Breast epithelium (tissue), 4 donors: ENCODE measurements at places on chromosomes 4 and X. TPM values are rescaled to one million over a fixed set of nuclear protein-coding genes. Genes with fewer than 3 reads are reported as not detected.
A peak's percentile ranks its signal among the peaks of the same experiment; 100 is the strongest.

- DNase-seq: no peak
Measured at GRCh38 chr4:151668689-151669402, 92.0 kb downstream of the GATB start.

DNA sequence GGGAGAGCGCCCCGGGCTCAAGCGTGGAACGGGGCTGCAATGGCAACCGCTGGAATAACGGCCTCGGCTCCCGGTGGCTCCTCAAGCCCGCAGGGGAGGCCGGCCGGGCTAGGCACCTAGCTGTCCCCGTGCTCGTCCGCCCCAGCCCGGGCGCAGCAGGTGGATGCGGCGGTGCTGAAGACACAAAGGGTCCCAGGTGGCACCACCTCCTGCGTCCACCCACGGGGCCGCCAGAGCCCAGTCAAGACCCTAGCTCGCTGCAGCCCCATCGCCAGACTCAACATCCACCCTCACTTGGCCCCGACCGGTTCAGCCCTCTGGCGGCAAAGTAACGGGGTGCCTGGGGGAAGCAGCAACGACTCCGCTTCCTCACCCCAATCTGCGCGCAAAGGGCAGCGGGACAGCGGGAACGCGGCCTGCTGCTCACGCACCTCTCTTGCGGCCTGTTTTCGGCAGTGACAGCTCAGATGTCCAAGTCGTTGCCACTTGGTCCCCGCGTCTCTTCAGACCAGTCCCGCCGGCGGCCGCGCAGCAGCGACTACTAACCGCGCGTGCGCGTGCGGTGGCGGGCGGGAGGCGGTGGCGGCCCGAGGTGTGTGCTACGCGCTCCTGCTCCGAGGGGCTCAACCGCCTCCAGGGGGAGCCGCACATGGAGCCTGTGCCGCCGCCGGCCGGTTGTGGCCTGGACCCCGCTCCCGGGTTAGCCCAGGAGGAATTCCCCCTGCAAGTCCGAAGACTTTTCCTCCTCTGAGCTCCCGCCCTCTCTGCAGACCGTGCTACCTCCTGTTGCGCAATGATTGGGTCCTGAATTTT, at the start of gene CLGN:
Gene CLGN (minus strand): TSS at position 543 of the 813 bp plus-strand sequence. CDS start 14,570 bp downstream, outside the sequence.
- DNase-seq: peak; percentile 52

The MUC7 gene
- not detected for total RNA-seq

- DNase-seq: no peak
Measured at GRCh38 chrX:20729416-20729815, 462.7 kb upstream of the RPS6KA3 start.

DNA sequence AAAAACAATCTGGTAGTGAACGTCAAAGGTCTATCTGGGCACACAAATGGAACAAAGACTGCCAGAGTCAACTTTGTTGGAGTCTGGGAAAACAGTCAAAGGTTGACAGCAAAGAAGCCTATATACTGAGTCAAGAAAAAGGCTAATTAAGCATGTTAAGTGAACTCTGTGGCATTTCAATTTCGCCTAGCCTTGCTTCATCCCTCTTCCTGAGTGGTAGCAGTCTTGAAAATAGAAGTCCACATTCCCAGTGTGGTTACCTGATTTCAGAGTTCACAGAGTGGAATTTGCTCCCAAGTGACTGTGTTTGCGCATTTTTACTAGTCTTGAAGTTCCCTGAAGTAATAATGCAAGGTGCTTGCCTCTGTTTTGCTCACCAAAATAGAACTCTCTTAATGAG, 760.0 kb downstream of the FSTL5 start:
- no peak for DNase-seq

The GLOD5 gene
- total RNA-seq: 0.66 TPM

- no peak for DNase-seq
Measured at GRCh38 chrX:52363247-52363883, 5.5 kb upstream of the XAGE2 start.

The SEC31A gene
- 231 TPM for total RNA-seq

The DMRTC1 gene
- total RNA-seq: not detected

DNA sequence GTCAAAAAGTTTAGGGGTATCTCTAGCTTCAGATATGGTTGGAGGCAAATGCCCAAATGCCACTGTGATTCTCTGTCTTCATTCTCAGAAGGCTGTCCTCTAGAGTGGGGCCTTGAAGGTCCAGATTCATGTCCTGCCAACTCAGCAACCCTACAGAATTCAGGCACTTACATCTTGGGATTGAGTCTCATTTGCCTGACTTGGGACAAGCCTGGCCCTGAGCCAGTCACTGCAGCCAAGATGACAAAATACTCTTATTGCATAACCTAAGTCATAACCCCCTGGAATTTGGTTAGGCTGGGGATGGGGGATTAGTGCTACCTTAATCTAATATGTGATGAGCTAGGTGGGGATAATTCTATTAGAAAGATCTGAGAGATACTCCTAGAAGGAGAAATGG, 100.5 kb downstream of the AREG start:
- DNase-seq: peak; percentile 24

DNA sequence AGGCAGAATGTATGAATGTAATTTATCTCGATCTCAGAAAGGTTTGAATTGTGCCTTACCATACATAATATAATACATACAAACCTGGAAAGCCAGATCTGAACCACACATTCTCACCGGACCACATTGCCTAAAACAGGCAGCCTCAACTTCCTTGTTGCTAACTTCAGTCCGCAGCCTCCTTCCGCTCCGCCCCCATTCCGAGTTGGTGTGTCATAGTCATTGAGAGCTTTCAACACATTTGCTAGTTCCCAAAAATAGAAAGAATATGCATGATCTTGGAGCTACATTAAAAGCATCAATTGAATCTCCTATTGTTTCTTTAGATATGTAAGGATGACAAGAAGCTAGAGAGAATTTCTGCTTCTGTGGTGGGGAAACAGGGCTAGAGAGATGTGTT, 127.2 kb downstream of the ARHGEF9 start:
- DNase-seq: peak; percentile 55

DNA sequence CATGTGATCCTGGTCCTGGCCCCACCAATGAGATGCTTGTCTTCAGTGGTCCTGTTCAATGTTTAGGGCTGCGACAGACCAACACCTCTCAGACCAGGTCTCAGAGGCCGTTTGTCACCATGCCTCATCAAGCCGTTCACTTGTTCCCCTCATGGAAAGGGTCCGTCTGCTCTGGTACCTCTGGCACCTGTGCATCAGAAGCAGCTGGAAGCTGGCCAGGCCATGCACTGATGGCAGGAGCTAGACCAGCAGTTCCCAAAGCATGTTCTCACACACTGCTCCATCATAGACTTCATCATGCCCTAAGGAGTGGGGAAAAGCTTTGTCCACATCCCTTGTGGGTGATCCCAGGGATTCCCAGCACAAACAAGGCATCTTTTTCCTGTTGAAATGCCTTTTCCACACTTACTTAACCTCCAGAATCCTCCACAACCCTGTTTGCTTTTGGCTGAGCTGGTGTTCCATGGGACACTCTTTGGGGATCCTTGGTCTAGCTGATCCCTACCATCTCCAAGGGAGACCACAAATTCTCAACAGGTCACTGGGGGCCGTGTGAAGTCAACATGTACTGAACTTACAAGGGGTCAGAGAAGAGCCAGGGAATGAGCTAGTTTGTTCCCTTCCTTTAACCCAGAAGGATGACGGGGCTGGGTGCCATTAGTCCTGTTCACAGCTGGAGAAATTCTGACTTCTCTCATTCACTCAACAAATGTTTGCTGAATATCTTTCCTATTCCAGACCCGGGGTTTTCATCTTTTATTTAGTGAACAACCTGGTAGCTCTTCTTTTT, 21.8 kb downstream of the SH3TC1 start:
- no peak for DNase-seq

- DNase-seq: no peak
Measured at GRCh38 chr4:7212101-7212674, 19.9 kb downstream of the SORCS2 start.

GRCh38 chr4:37762294-37762990, 64.0 kb upstream of the PGM2 start:
- no peak for DNase-seq

- DNase-seq: no peak
Measured at GRCh38 chr4:52212702-52213101, 161.6 kb downstream of the SPATA18 start.

The EFHC2 gene
- total RNA-seq: 0.32 TPM

DNA sequence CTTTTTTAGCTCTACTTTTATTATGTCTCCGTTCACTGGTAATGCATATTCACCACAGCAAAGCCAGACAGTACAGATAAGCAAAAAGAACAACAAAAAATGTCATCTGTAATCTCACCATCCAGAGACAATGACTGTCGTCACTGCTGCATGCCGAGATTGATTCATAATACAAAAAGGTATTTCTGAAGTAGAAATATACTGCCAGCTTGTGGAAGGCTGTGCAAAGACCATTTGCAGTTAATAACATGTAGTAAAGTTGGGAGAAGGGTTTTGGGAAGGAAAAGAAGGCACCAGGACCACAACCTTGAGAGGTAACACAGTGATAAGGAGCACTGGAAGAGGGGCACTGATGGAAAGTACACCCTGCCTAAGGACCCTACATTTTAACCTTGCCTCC, 223.0 kb upstream of the ZIC3 start:
- no peak for DNase-seq

The CENPU gene
- total RNA-seq: 4.3 TPM

The ENOX2 gene
- 20.3 TPM for total RNA-seq

DNA sequence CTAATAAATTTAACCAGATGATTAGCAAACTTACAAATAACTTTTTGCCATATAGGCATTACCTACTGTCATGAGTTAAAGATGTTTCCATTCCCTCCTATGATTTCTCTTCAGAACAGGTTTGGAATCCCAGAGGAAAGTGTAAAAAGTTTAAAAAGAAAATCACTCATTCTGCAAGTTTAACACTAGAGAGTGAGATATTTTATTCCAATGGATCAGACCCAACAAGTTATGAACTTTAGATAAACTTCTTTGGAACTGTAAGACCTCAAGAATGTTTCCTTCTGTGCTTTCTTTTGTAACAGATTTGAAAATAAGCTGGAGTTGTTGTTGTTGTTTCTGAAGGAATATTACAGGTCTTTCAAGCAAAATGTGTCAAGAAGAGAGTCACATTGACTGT, 51.6 kb downstream of the PPP3CA start:
- DNase-seq: no peak
